ENCODE measurements at places on chromosomes 12 and 14. TPM values are rescaled to one million over a fixed set of nuclear protein-coding genes. Genes with fewer than 3 reads are reported as not detected.
A peak's percentile ranks its signal among the peaks of the same experiment; 100 is the strongest.

- no peak for DNase-seq
These were observed 59.9 kb downstream of the LIN7A start for GRCh38 chr12:80877721-80878265.

DNA sequence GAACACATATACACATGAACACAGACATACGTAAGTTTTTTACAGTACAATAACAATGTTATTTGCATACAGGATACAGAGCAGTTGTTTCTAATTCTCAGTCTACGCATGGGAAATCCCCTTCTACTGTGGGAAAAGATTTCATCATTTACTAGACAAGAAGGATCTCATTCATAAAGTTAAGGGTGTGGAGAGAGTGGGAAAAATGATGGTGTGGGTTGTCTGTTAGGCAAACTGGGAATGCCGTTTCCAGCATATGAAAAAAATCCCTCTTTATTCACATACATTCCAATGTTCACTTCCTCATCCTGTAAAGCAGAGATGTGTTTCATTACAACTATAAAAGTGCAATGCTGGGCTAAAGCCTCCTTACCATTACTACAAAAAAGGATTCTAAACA lies 120.9 kb downstream of the SINHCAF start:
- DNase-seq, result peak; percentile 44

GRCh38 chr14:99619835-99620834 lies 16.1 kb upstream of the CCDC85C start:
- DNase-seq, result no peak

DNA sequence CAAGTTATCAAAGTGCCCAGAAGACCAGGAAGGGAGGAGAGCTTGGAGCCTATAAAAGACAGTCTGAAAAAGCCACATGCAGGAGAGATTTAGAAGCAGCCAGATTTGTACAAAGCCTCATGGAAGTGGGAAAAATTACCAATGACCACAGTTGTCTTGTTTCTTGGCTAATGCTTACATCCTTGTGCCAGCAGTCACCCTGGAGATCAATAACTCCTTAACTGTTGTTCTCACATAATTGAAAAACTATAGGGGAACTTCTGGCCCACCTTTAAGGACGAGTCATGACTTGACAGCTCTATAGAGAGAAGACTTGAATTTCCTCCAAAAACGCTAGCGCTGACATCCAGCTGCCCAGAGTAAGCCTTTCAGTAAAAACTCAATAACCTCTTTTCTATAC lies 313.1 kb downstream of the GALC start:
- DNase-seq, result no peak

DNA sequence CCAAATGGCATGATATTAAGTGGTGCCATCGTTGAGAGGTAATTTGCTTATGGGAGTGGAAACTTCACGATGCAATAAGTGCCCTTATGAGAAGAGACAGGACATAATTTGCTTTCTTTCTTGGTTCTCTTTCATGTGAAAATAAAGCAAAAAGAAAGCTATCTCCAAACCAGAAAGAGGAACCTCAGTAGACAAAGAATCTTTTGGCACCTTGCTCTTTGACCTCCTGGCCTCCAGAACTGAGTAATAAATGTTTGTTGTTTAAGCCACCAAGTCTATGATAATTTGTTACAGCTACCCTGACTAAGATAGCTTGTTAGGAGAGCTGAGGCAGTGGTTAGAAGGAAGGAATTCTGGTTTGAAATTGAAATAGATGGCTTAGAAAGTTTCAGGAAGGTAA lies 39.6 kb downstream of the CCER1 start:
- DNase-seq, result no peak

DNA sequence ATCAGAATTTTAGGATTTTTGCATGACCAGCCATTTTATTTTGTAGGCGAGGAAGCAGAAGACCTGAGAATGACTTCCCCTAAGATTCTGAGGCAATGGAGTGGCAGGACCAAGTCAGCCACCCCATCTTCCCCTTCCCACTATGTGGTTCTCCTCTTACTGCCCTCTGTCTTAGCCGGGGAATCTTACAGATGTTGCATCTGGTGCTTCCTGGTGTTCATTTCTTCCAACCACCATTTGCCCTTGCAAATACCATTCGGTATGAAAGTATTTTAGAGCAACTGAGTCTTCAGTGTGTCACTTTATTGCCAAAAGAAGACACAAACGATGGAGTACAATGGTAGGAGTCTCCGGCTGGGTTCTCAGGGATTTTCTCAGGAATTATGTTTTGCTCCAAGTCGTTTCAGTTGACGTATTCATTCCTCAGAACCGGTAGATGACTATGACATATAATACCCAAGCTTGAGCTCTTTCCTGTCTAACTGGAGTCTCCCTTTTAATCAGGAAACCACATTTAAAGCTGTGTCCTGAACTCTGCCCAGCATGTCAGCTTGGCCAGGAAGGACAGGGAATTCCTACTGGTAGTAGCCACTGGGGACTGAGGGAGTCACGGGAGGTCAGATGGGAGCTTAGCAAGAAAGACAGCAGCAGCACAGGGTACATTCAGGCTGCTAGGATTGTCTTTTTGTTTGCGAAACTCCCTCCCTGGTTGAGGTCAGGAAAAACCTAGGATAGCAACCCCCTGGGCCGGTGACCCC lies 87.0 kb downstream of the SAMD4A start:
- no peak for DNase-seq

GRCh38 chr12:100986595-100987547 lies 192.3 kb downstream of the ANO4 start:
- no peak for DNase-seq

- DNase-seq, result no peak
These were observed 88.3 kb downstream of the GTF2A1 start for GRCh38 chr14:81132468-81132867.

DNA sequence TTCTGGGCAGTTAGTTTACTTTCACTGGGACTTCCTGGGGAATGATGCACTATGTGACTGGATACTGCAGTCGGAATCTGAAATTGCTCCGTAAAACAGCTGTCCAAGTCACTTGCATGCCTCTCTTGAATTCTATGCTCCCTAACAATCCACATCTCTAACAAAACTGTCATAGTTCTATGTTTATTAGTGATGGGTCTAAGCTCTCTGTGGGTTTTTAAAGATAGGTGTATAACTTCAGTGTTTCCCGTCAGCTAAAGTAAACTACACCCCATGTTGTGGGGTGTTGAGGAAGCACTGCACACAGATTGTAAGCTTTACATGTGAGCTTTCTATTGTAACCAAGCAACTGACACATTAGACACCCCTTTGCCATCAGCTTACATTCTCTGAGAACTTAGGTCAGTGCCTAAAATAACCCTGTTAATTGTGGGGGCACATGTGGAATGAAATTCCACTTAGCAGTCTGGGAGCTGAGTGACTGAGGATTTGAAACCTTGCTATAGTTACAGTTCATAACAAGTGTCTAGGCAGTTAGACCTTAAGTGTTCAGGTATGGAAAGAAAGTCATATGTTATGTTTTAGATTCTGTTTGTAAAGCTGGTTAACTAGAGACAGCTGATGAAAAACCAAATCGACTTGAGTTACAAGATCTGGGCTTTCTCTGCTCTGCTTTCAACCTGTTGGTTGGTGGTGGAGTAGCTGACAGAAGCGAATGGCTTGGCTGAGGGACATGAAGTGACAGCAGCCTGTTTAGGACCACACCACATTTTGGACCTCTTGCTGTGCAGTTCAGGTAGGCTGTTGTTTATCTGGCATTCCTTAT lies 165.7 kb downstream of the AKAP6 start:
- DNase-seq, result no peak

DNA sequence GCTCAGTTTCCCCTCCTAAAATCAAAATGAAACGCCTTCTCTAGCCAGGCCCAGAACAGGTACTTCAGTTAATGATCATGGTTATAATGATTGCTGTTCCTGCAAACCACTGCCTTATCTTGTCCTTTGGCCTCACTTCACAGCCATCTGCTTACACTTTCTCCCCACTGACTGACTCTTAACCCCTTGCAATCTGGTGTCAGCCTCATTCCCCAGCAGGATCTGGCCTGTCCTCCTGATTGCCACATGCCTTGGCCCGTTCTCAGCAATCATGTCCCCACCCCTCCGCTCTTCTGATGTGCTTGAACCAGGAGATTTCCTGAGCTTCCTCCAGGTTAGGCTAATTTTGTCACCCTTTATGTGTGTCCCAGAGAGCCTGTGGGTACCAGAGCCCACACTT lies 64.5 kb downstream of the KCNA1 start:
- no peak for DNase-seq

DNA sequence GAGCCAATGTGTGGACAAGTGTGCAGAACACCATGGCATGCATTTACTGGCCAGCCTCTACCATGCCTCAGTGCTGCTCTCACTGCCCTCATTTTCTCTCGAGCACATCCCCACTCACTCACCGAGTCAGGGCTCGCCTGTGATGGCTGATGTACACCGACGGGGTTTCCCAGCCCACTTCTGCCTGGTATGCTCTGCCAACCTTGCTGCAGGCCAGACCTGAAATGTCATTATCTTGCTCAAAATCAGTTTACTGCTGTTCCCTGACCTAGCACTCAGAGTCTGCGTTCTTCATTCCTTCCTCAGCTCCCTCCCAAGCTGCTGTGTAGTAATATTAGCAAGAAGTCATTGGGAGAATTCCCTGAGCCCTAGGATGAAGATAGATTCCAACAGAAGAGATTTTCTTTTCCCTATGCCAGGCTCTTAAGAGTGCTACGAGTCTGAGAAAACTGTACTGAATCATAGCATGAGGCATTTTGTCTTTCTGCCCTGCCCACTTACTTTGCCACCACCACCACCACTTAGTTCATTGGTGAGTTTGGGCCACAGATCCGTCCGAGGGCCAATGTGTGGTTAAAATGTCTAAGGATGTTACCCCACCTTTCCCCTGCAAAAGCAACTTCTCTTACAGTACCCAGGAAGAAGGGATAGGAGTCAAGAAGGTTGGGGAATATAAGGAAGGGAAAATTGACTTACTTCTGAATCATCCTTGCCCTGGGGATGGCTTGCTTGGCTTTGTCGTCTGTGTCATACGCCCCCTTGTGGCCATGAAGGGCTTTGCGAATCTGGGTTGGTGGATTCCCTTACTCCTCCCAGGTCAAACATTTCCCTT lies 51.0 kb downstream of the BMAL2 start:
- peak; percentile 72 for DNase-seq

- no peak for DNase-seq
These were observed 210.7 kb upstream of the TMEM132C start for GRCh38 chr12:128056136-128056801.

- no peak for DNase-seq
These were observed 11.6 kb downstream of the POMT2 start for GRCh38 chr14:77309131-77309530.

- DNase-seq, result no peak
These were observed 209.7 kb downstream of the SYNE2 start for GRCh38 chr14:64062381-64063115.

DNA sequence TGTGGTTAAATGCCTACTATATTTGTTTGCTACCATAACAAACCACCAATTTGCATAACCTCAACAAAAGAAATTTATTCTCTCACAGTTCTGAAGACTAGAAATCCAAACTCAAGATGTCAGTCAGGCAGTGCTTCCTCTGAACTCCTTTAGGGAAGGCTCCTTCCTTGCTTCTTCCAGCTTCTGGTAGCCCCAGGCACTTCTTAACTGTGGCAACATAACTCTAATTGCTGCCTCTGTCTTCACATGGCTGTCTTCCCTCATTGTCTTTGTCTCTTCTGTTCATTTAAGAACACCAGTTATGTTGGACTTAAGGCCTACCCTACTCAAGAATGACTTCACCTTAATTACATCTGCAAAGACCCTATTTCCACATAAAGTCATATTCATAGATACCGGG lies 206.9 kb downstream of the SYT1 start:
- DNase-seq, result no peak

DNA sequence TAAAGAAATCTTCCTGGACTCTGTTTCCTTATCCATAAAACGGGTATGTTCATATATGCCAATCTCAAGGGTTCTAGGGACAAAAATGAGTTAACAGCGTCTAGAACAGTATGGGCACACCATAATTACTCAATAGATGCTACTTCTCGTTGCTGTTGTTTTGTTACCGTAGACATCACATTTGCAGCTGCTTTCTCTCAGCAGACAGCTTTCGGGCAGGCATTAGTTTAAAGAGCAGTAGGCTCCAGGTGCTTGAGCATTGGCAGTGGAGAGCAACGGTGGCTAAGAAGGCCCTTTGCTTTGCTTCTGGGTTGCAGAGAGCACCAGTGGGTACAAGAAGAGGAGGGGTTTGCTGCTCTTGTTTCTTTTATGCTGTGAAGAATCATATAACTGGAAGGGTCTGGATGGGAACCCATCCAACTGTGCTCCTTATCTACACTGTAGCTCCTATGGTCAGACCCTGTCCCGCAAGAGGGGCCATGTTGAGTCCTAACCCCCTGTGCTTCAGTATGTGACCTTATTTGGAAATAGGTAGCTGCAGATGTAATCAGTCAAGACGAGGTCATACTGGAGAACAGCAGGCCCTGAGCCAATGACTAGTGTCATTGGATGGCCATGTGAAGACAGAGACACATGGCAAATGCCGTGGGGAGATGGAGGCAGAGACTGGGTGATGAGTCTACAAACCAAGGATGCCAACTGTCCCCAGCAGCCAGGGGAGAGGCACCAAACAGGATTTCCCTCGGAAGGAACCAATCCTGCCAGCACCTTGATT lies 120.0 kb downstream of the RBM19 start:
- DNase-seq, result no peak

DNA sequence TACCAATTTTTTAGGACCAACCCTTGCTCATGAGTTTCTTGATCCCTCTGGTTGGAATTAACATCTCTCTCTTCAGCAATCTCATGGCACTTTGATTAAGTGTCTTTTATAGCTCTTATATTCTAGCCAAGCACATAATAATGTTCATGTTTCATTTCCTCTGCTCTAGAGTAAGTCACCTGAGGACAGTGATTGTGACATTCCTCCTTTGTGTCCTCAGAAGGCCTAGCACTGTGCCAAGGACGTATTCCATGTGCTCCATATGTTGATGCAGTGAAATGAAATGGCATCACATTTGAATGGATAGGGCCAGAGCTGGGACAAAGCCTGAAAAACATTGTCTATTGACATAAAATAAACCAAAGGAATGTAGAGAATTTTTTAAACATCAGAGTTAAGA lies 322.8 kb upstream of the PRICKLE1 start:
- no peak for DNase-seq

DNA sequence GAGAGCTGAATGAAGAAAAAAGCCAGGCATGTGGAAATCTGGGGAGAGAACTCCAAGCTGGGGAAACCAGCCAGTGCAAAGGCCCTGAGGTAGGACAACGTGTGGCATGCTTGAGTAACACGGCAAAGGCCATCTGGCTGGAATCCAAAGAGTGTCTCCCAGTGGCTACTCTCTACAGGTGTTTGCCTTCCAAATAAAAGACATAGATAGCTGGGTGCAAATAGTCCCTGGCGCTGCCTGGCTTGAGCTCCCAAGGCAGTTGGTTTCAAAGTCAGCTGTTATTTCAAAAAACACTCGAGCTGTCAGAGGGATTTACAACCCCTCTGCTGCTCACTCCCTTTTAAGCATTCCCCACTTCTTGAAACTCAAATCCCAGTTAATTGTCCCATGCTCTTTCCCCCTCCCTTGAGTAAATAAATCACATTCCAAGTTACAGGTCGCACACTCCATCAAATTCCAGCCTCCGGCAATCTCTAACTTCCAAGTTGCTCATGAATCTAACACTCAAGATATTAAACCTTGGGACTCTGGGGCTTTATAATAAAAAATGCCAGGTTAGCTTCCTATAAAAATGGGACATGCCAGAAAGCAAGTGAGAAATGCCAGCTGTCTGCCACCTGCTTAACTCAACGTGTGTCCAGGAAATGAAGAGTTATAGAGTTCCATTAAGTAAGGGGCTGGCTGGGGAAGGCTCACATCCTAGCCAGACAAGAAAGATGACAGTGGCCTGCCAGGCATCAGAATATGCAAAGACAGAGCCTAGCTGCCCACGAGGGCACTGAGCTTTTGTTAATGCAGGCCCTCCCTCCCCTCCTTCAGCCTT lies 133.6 kb upstream of the NOS1 start:
- DNase-seq, result no peak

The PYGL gene
- 41.1 TPM for total RNA-seq

The FERMT2 gene
- 86.3 TPM for total RNA-seq

The CIT gene
- 4.3 TPM for total RNA-seq

The C12orf54 gene
- not detected for total RNA-seq

Data from kidney epithelial cell (primary cell).